IPS DF 6.9 (cell line): ENCODE measurements at places on chromosomes 5 and 9.
A peak's percentile ranks its signal among the peaks of the same experiment; 100 is the strongest.

DNA sequence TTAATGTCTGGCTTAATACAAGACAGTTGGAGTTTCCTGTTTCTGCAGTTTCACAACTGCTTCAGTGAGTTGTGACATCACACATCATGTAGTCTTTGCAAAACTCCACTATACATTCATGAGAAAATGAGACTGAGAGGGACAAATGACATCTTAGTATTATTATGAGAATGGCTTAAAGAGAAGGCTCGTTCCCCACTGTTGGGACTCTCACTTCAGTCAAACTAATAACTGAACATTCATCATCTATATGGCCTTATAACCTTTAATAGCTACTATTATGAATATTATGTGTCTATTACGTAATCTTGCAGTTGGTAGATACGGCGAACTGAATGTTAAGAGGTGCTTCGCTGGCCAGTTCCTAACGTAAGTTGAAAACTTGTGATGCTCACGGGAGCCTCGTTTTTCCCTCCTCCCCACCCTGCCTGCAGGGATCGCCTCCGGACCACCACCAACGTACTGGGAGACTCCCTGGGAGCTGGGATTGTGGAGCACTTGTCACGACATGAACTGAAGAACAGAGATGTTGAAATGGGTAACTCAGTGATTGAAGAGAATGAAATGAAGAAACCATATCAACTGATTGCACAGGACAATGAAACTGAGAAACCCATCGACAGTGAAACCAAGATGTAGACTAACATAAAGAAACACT lies 79.4 kb downstream of the SLC1A3 start:
- no peak for DNase-seq

DNA sequence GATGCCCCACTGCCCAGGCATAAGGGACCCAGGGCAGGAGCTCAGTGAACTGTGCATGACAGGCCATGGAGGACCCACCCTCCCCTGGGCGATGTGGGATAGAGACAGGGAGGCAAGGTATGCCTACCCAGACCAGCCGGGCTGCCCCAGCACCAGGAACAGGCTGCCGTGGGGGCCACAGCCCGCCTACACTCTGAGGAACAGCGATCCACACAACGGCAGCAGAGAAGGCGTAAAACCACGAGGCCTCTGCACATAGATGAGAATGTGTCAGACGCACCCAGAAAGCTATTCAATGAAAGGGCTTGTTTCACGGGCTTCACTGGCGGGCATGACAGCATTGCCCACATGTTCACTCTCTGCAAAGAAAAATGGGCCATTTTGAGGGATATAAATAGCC lies 49.5 kb downstream of the SEMA4D start:
- DNase-seq: no peak

GRCh38 chr9:27145143-27145542 lies 36.1 kb downstream of the TEK start:
- no peak for DNase-seq

GRCh38 chr5:6674886-6675285 lies 38.3 kb upstream of the TENT4A start:
- DNase-seq: no peak

DNA sequence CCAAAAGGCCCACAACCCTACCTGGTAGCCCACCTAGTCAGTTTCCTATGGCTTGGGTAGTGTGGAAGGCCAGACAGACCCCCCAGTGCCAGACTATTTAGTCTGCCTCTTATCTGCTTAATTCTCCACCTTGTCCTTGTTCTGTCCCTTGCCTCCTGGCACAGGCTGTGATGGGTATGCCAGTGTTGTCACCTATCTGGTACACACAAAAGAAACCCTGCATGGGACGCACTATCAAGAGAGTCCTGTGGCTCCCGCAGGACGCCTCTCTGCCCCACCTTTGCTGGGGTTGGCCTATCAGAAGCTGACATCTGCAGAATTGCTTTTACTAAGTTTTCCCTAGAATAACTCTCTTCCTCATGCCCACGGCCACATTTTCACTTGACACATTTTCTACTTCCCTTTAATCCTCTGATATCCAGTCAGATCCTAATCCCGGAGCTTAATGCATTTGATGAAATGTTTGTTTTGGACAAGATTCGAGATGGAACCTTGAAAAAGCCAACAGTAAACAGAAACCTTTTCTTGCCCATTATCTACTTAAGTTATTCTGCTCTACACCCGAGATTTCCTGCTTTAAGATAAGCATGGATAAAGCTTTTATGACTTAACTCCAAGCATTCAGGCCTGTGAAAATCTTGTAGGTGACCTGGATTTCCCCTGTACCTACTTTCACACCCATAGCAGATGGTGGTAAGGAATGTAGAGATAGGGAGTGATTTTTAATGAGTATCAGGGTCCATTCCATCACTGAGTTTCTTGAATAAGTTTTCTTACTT lies 468.5 kb downstream of the ZNF608 start:
- no peak for DNase-seq

DNA sequence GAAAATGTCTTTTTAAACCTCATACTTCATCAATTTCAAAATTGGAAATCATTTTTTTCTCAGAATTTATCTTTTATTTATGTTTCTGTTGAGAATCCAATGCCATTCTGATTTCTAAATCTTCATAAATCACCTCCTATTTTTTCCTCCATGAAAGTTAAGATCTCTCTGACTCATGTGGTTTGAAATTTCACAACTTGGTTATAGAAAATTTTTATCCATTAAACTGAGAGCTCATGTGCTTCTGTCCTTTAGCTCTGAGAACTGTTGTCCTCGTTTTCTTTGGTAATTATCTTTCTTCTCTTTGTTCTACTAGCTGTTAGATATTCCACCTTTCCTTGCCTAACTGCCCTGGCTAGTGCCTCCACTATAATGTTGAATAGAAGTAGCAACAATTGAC lies 1.5 kb upstream of the RNF180 start:
- no peak for DNase-seq

GRCh38 chr9:111919875-111920274 lies 23.3 kb downstream of the UGCG start:
- DNase-seq: no peak

DNA sequence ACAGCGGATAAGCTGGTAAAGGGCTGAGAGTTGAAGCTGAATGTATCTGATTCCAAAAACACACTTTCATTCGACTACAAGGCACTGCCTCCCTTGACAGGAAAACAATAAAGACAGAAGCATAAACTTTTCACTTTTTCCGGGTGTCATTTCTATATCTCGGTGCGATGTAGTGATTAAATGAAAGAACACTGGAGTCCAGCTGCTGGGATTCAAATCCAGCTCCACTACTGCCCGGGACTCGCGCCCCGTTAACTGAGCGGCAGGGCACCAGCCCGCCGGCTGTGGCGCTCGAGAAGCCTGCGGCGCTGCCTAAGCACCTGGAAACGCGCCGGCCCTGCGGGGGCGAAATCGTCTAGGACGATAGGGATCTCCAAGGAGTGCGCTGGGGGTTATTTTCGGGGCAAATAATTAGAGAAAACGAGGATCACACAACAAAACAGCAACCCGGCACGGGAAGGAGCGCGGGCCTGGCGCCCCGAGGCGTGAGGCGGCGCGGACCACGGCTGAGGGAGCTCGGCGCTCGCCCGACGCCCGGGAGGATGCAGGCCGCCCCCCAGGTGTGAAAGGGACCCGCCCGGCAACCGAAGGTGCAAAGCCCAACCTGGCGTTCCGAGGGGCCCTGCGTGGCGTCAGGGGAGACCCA lies 837 bp downstream of the UIMC1 start:
- no peak for DNase-seq

- DNase-seq: no peak
Measured at GRCh38 chr5:60148366-60148765, 254.8 kb upstream of the PDE4D start.

- no peak for DNase-seq
Measured at GRCh38 chr9:98810102-98810842, 2.8 kb downstream of the GALNT12 start.

- DNase-seq: no peak
Measured at GRCh38 chr5:35810601-35811000, 46.1 kb upstream of the IL7R start.

DNA sequence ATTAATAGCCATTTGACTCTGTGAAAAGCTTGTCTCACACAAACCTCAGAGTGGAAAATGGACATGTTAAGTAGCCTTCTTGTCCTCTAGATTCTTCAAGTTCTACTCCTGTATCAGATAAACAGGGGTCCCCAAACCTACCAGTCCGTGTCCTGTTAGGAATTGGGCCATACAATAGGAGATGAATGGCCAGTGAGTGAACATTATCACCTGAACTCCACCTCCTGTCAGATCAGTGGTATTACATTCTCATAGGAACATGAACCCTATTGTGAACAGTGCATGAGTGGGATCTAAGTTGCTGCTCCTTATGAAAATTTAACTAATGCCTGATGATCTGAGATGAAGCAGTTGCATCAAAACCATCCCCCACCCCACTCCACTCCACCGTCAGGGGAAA lies 136.3 kb downstream of the TMEM232 start:
- peak; percentile 7 for DNase-seq

GRCh38 chr5:37086466-37087173 lies 162.6 kb downstream of the CPLANE1 start:
- DNase-seq: peak; percentile 7

GRCh38 chr9:136925414-136926153 lies 19.0 kb downstream of the FBXW5 start:
- DNase-seq: no peak

- no peak for DNase-seq
Measured at GRCh38 chr9:87350915-87351314, 146.8 kb upstream of the DAPK1 start.

- no peak for DNase-seq
Measured at GRCh38 chr9:117340422-117340821, 74.4 kb downstream of the ASTN2 start.

DNA sequence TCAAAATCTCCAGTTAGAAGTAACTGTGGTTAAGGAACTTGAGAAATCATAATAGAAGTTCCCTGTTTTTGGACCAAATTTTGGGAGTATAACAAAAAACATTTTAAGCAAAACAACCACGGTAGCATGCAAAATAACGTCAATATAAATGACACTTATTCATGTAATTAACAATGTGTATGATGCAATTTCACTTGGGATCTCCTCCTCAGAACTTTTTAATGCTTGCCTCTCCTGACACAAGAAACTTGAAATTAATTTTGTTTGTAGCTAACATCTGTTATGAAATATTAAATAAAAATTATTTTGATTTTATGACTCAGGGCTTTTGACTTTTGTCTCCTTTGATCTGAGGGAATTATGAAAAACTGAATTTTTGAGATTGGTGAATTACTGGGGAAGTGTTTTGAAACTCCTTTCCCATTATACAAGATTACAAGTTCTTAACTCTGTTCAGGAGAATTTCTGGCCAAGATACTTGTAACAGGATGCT lies 149.7 kb downstream of the ATP10B start:
- DNase-seq: no peak

DNA sequence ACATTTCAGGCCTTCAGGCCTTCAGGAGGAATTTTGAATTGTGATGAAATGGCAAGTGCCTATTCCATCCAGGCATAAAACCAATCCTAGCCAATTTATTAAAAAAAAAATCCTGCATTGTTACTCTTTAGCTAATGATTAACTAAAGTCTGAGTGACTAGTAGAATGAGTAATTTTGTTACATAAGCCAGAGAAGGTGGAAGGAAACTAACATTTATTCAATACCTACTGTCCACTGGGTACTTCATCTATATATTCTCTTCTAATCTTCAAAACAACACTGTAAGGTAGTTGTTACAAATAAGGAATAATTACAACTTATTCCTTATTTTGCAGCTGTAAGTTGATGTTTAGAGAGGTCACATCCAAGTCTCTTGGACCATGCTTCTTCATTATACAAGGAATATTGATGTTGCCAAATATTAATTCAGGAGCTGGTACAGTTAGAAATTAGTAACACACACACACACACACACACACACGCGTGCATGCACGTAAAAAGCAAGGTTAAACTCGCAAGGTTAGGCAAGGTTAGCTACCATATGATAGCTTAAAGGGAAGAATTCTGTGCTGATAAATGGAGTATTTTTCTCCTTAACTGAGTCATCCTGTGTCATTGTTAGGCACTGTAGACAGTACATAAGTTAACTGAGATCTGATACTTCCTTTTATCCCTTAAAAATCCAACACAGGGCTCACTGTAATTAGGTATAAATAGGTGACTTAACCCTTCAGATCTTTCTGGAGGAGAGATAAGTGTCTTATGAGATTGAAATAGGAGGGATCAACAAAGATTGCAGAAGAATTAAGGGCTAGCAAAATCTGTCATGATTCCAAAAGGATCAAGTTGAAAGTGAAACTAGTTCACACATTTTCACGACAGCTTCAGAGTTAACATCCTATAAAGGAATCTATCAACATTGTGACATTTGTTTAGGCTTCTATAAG lies 596.9 kb downstream of the PDE4D start:
- no peak for DNase-seq
